ENCODE measurements at places on chromosomes 1 and 21.

DNA sequence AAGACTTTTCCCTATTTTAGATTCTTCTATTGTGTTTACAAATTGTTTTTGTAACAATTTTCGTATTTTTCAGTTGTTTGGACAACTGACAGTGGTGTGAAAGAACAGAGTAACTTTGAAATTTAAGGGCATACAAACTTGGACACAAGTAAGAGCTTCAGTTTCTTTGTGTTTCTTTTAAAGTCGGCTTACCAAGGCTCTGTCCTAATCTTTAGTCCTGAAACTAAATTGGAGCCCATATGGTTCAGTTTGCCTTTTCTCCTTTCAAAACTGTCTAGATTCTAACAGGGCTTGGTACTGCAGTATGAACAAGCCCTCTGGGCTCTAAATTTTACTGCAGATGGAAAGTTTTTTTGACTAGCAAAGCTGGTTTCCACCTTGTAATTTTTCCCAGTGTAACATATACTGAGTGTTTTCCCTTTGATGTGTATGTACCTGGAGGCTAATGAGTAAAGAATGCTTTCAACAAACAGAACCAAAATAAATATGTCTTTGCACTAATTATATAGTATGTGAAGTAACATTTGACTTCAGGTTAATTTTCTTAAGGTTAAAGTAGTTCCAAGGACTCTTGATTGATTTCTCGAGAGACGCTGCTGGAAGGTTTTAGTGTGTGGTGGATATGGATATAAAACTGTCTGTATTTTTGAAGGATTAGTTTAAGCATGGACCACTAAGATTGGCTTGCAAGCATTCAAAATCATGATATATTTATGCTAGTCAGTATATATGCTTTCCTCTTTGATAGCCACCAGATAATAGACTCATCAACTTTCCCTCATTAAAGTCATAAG lies 4.1 kb downstream of the SNX27 start:
- DNase-seq = no peak

DNA sequence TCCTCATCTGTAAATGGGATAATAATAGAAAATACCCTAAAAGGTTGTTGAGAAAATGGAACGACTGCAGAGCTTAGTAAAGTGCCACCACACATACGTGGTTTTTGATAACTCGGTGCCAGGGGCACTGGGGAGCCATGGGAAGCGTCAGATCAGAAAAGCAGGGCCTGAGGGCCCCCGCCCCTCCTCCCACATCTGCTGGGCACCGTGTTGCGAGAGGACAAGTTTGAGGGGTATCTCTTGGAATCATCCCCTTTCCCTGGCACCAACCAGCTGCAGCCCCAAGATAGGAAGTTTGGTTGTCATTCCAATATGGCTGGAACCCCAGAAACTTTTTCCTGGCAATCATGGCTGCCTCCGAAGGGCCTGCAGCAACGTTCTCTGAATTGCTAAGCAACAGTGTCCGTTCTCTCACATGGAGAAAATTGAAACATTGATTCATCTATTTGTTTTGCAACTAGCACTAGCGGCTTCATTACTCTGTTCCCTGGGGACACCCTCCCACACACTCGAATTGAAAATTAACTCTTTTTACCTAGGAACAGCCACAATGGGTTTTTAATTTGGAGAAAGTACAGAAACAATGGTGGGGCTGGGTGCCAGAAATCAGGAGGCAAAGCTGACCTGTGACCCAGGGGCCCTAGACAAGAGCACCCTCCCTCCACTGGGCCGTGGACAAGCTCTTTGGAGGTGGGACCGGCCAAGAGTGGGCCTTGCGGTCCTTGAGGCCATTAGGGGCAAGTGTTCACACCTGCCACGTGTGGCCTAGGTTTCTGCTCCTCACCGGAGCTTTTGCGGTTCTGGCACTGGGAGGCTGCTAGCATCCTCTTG lies 190.0 kb upstream of the VAMP3 start:
- no peak for DNase-seq

DNA sequence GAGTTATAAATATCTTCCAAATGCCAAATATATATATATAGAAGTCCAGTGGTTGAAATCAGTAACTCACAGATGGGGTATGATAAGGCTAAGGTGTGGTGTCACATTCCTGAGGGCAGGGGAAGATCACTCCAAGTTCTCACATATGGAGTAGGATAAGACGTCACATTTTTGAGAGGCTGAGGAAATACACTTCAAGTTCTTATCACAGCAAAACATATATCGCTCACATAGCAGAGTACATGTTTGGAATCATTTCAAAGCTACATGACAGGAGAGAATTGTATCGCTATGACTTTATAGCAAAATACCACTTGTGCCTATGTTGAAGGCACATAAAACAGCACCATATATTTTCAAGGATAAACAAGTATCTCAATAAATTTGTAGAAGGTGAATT lies 55.1 kb downstream of the RBM11 start:
- DNase-seq = no peak

- DNase-seq = no peak
Measured at GRCh38 chr1:66300280-66300971, 233.5 kb upstream of the SGIP1 start.

- no peak for DNase-seq
Measured at GRCh38 chr1:109864047-109864822, 46.4 kb upstream of the CSF1 start.

DNA sequence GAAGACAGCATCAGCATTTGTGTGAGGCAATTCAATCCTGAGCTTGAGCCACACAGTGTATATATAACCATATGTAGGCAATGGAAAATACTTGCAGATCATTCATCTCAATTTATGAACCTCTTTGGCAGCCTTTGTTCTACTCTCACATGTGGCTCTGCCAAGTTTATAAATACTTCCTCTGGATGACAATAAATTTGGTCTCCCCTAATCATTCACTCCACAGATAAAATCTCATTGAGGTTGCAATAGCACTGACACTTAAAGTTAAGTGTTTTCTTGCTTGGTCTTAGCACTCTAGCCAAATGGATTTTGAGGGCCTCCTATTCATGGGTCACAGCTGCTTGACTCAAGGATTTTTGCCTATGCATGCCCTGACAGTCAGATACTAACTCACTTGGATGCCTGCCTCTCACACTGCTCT lies 136.6 kb upstream of the VANGL1 start:
- DNase-seq = no peak

DNA sequence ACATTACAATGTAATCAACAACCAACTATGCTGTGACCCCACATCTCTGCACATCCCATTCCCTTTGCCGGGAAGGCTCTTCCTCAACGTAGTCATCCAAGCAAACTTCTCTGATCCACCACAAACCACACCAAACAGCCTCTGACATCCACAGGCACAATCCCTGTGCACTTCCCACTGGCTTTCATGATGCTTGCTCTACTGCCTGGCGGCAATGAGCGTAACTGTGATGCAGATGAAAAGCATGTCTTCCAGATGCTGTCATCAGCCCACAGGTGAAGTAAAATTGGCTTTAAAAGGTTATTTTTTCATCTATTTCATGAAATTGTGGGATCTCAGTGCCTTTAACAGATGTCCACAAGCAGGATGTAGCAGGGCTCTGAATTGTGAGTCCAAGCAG lies 635.2 kb downstream of the SMYD3 start:
- no peak for DNase-seq

GRCh38 chr1:198024782-198025181 lies 107.6 kb downstream of the LHX9 start:
- no peak for DNase-seq

- no peak for DNase-seq
Measured at GRCh38 chr21:44855572-44855971, 17.9 kb downstream of the PTTG1IP start.

- no peak for DNase-seq
Measured at GRCh38 chr1:39167632-39168209, 36.8 kb upstream of the MACF1 start.

DNA sequence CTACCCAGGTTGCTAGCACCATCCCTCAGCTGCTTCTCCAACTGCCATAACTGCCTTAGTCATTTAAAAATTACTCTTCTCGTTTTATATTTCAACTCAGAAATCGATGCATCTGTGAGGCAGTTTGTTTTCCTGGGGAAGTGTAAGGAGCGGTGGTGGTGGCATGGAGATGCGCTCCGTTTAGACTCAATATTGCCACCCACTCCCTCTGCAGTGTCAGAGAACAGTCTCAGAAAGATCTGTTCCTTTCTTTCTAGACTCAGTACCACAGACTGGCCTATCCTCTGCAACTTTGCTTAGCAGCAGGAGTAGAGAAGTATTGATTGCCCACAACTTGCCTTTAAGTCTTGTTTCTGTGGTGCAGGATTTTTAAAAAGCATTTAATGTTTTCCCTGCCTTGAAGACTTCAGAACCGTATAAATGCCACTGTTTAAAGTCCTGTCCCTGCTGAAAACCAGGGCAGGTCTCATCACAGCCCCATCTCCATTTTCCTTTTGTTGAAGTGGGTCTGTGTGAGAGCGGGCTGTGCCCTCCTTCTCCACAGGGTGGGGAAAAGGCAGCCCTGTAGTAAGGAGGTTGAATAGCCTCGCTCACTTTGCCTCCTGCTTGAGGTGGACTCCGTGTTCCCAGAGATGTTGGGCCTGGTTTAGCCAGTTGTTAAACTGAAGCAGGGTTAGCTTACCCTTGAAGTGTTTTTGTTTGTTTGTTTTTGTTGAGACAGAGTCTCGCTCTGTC lies 105.2 kb downstream of the NFIA start:
- no peak for DNase-seq

- no peak for DNase-seq
Measured at GRCh38 chr1:212825798-212826452, 21.5 kb downstream of the SPATA45 start.

- no peak for DNase-seq
Measured at GRCh38 chr1:153577624-153578051, 12.0 kb upstream of the S100A2 start.

- DNase-seq = no peak
Measured at GRCh38 chr21:39935716-39936115, 68.5 kb downstream of the PCP4 start.

GRCh38 chr1:157201767-157202166 lies 63.6 kb upstream of the ETV3 start:
- no peak for DNase-seq

- DNase-seq = no peak
Measured at GRCh38 chr1:178500091-178500770, 3.5 kb upstream of the CLEC20A start.

GRCh38 chr1:208280681-208281450 lies 36.7 kb upstream of the PLXNA2 start:
- no peak for DNase-seq

DNA sequence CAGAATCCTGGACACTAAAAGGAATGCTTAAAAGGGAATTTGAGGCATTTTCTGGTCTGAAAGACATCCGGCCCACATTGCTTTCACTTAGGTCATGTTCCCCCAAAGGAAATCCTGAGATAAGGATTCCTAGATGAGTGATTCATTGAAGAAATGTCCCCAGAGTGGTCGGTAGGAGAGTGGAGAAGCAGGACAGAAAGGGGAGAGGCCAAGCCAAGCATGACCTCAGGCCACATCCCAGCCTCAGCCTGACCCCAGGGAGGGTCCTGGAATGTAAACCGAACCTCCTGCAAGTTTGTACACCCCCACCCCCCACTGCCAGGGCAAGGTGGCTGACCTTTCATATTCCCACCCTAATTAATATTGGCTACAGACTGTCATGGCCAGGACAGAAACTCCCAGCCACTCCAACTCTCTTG lies 16.6 kb downstream of the HIVEP3 start:
- DNase-seq = no peak

DNA sequence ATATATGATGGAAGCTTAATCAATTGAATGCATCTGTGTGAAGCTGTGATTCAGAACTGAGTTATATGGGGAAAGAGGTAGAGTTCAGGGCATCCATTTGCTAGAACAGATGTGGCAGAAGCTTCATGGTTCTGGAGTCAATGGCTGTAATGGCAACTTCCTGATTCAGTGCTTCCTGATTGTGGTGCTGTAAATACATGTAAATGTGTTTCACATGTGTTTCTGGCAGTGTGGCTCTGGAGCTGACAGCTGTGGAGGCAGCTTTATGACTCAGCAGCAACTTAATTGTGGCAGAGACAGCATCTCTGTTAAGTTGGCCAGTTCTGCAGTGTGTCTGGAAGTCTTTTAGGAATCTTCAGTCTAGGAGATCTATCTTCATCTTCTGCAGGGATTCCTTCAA lies 226.6 kb upstream of the ZRANB2 start:
- DNase-seq = no peak

- no peak for DNase-seq
Measured at GRCh38 chr21:46082713-46082962, 15.3 kb upstream of the COL6A2 start.

- no peak for DNase-seq
Measured at GRCh38 chr21:27157097-27157496, 190.2 kb upstream of the ADAMTS5 start.

DNA sequence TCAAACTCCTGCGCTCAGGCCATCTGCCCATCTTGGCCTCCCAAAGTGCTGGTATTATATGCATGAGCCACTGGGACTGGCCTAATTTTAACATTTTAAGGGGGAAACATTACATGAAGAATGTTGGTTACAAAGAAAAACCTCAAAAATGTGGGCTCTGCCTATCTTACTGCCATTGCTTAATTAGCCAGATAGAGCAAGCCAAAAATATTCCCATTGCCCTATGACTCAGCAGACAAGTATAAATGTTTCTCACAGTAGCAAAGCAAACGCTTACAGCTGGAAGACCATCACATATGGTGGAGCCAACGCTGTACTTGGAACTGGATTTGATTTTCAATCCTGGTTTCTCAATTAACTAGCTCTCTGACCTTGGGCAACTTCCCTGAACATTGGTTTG lies 502.0 kb downstream of the SMYD3 start:
- no peak for DNase-seq

- DNase-seq = no peak
Measured at GRCh38 chr1:87318056-87318650, 10.5 kb upstream of the LMO4 start.

DNA sequence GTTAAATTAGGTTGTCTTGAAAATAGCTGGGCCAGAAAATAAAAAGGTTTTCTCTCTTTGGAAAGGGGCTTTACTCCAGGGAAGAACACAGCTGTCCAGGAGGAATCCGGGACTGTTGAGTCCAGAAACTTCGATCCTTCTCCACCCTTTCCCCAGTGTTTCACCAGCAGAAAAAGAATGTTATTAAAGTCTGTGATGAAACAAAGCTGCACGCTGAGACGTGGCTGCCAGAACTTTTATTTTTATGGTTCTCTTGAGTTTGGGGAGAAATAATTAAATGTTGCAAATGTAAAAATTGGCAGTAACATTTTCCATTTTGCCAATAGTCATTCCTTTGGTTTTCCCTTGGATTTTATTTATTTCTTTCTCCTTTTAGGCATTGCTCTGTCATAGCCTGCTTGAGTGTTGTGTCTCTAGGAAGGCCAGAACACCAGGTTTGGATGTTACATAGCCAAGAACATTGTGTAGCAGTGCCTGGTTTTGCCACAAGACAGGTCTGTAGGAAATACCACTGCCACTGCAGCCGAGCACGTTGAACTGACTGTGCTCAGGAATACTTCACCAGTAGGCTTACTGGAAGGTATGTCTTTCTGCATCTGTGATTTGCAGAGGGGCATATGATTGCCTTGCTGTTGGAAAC lies 87.4 kb downstream of the ROR1 start:
- no peak for DNase-seq

DNA sequence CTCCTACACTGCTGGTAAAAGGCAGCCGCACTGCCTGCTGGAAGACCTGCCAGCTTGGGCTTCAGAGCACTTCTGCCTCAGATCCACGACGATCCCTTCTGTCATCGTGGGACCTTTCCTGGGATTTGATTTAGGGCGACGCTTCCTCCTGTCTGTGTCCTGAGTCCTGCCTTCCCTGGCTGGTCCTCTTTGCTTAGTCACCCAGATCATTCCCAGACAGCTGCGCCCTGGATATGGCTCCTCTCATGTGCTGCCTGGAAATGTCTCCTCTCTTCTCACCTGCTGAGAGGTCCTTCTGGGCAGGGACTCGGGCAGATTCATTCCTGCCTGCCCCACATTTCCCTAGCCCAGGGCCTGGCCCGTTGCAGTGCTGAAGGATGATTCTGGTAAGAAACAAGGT lies 72.4 kb upstream of the POU3F1 start:
- no peak for DNase-seq
